Left kidney (tissue), 8 donors: ENCODE measurements at places on chromosomes 3 and 15. TPM values are rescaled to one million over a fixed set of nuclear protein-coding genes. Genes with fewer than 3 reads are reported as not detected.

BUB1B gene
- 45.9 TPM for polyA plus RNA-seq

GRCh38 chr3:180253283-180253682, 216.5 kb upstream of the PEX5L start:
- no peak for DNase-seq

DNA sequence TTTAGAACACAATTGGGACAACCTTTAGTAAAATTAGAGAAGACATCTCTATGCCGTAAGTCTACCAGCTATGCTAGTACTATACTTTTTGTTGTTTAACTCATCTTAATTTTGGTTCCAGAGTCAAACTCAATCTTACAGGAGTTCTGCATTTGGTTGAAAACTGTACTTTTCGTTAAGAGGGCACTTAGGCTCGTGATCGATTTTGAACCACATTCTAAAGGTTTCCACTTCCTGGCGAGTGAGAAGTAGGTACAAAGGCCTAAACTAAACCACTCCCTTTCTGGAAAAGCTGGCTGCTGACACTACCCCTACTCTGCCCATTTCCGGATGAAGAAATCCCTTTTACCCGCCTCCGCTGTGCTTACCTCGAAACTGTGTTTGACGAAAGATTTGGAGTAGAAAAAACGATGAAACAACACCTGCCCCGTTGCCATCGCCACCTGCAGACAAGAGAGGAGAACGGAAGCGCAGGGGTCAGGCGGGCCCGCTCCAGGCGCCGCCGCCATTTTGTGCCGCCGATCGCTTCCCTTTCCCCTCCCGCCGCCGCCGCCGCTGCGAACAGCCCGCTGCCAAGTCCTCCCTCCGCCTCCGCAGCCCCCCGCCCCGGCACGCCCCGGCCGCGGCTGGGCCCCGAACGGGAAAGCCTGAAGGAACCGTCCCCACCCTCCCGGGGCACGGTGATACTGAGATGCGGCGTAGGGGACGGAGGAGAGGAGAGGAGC, 748 bp downstream of the CCNL1 start:
- DNase-seq, result peak; percentile 65

DNA sequence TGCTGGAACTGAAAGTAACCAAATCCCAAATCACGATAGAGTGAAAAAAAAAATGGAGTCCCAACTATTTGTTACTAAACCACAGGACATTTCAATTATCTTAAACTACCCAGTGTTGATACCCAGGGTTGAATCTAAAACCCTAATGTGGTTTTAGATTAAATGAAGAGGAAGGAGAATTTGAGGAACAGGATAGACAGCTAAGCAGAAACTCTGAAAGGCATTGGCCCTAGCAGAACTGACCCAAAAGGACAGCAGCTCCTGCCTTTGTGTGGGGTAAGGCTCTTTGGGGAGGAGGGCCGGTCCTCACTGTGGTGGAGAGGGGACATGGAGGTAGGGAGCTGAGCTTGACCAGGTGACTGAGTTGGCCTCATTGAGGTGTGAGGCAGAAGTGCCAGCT, 30.7 kb upstream of the SNRK start:
- DNase-seq, result no peak

CPN2 gene
- polyA plus RNA-seq, result 0.80 TPM

NR1I2 gene
- 0.78 TPM for polyA plus RNA-seq

DNA sequence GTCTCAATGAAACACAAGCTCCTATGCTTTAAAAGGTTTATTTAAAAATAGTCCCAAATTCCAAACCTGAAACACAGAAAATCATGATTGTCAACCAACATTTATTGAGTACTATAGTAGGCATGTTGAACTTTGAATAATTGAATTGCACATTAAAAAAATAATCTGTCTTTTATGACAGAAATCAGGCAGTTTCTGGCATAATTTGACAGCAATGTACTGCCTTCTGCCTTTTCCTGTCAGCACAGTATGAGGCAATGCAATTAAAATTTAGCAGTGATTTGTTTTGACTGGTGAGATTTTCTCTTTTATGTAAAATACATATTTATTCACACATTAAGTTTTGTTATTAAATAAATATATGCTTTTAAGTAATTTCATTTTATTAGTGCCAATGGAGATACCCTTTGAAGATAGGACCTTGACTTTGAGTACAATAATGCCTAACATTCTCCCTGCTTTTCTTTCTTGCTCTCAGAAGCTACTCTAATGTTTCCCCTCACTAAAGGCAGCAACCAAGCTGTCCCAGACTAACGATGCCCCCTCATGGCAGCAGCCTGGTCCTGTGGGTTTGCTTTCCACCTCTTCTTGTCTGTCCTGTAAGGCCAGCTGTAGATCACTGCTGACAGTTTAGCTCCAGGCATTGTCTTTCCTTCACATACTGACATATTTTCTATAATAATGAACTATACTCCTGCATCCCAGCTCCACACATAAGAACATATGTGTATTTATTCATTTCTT, 346.7 kb downstream of the IL20RB start:
- DNase-seq, result no peak

DNA sequence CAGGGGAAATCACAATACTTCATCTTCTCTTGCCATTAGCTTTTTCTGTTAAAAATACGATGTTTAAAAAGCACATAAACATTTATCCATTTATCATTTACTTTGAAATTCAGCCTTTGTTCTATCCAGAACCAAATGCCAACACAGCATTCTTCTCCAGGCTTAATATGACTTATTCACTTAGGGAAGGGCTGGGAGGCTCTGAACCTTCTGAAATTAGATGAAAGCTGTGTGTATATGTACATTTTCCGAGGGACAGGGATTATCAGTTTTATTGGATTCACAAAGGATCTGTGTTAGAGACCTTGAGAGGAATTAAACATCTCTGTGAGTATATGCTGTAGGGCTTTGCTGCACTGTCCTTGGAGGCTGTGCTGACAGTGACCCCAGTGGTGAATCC, 210.6 kb upstream of the UBE3A start:
- no peak for DNase-seq
